ENCODE measurements at places on chromosomes 1 and 21.

GRCh38 chr1:119276558-119276957, 92.0 kb upstream of the HAO2 start:
- no peak for DNase-seq

DNA sequence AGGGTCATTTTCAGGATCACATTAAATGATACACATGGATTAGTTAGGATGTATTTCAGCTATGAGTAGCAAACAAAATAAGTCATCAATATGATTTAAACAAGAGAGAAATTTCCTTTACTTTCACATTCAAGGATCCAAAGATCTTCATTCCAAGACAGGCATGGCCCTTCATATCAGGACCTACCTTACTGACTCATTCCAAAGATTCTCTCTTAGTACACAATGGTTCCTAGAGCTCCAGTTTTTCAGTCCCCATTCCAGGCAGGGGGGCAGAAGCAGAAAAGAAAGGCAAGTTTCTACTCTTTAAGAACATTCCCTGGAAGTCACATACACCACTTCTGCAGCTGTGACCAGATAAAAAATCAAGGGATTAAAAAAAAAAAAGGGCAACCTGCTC, 23.7 kb downstream of the RGS2 start:
- DNase-seq = no peak

- DNase-seq = no peak
Measured at GRCh38 chr1:62208970-62209369, 14.3 kb downstream of the L1TD1 start.

DNA sequence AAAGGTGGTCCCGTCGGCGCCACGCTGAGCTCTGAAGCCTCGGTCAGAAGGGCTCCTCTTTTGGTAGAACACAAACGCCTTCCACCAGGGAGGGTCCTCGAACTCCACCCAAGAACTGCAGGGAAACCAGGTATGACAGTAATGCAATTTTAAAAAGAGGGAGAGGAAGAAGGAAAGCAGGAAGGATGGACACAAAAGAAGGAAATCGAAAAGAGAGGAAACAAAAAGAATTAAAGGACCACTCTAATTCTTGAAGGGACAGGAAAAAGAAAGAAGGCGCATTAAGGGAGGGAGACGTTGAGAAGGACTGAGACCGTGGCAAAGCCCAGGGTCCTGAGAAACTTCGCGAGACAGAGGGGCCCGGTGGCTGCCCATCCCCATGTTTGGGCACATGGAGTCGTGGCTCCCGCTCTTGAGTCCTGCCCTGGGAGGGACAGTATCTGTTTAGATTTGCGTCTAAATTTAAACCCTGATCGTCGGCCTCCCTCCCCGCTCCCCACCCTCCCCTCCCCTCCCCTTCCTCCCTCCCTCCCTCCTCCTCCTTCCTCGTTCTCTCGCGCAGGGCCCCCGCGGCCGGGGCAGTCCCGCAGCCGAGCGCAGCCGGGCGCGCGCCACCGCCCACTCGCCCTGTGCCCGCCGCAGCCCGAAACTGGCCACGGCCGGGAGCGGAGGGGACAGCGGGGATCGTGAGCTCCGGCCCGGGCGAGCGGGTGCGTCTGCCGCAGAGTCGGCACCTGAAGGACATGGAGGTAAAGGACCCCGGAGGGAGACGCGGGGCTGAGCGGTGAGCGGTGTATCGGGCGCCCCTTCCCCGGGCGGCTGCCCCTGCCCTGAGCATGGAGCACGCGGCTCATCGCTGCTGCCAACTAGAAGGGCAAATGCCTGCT, at the start of gene RCSD1:
Gene RCSD1, plus strand, starts transcription at position 552 of the 887 bp plus-strand sequence. Its CDS starts 192 bp downstream, at position 744.
- DNase-seq = no peak

- DNase-seq = no peak
Measured at GRCh38 chr1:113692342-113692741, 66.9 kb downstream of the PHTF1 start.

- DNase-seq = no peak
Measured at GRCh38 chr1:154157520-154158306, 2.8 kb upstream of the NUP210L start.

DNA sequence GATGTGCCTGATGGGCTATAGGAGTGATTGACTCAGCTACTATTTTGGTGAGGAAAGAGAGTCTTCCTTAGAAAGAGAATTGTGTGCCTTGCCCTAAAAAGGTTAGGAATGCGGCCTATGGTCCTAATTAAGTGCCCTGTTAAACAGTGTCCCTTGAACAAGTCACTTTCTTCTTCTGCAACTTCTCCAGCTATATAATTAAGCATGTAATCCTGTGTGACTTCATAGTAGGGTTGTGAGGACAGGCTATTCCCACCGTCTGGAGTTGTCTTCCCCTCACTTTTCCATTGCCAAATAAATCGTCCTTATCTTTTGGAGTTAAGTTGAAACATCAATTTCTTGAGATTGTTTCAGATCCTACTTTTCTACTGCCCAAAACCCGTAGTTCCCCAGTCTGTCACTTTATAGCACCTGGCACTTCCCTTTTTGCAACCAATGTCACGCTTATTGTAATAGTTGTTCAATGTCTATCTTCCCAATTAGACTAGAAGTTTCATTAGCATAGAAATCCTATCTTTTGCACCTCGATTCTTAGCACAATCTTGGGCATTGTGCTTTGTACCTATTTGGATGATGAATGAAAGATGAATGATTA, 27.6 kb upstream of the SLC16A1 start:
- no peak for DNase-seq

- no peak for DNase-seq
Measured at GRCh38 chr1:219808790-219809189, 119.6 kb downstream of the SLC30A10 start.

- DNase-seq = no peak
Measured at GRCh38 chr1:149963358-149963757, 26.7 kb upstream of the MTMR11 start.

DNA sequence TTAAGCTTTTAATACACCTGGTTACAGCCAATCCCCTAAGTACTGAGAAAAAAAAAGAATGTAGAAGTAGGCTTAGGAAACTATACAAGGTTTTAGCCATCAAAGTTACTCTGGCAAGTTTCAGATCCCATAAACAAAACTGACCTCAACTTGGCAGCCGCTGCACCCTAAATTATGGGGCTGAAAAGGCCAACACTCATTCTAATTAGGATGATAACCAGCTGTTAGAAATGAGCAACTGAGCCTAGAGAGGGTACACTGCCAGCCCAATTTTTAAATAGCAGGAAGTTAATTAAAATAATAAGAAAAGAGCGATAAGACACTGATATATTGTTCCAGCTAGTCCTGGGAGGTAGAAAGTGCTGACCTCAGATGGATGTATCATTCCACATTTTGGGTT, 105.7 kb upstream of the VAV3 start:
- no peak for DNase-seq

- DNase-seq = no peak
Measured at GRCh38 chr1:24255226-24255625, 63.9 kb upstream of the GRHL3 start.

- DNase-seq = no peak
Measured at GRCh38 chr1:24886241-24886640, 43.8 kb downstream of the RUNX3 start.

- DNase-seq = no peak
Measured at GRCh38 chr1:194014014-194014413, 827.6 kb upstream of the B3GALT2 start.

- DNase-seq = no peak
Measured at GRCh38 chr1:29123053-29123886, 433 bp downstream of the TMEM200B start.

DNA sequence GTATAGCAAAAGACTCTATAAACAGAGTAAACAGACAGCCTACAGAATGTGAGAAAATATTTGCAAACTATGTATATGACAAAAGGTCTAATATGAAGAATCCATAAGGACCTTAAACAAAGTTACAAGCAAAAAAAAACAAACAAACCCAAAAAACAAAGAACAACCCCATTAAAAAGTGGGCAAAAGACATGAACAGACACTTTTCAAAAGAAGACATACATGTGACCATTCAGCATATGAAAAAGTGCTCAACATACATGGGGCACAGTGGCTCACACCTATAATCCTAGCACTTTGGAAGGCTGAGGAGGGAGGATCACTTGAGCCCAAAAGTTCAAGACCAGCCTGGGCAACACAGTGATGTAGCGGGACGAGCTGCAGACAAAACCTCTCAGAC, 17.9 kb upstream of the OR2B11 start:
- no peak for DNase-seq

DNA sequence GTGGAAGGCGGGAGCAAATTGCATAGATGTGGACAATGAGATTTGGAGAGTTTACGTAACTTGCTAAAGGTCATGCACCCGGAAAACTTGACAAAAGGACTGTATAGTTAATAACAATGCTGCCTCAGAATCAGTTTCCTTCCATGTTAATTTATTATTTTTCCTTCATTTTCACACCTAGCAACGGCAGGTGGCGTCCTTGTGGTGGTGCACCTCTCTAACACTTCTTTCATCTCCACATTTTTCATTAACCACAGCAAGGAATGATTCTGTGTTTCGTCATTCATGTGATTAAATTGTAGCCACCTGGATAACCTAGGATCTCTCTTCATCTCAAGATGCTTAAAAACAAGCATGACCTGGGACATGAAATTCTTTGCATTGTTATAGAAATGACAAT, 2133.0 kb downstream of the NCAM2 start:
- DNase-seq = peak; percentile 6

- no peak for DNase-seq
Measured at GRCh38 chr1:203547147-203547546, 53.2 kb downstream of the OPTC start.

GRCh38 chr1:89536555-89537341, 12.1 kb downstream of the LRRC8B start:
- DNase-seq = no peak

DNA sequence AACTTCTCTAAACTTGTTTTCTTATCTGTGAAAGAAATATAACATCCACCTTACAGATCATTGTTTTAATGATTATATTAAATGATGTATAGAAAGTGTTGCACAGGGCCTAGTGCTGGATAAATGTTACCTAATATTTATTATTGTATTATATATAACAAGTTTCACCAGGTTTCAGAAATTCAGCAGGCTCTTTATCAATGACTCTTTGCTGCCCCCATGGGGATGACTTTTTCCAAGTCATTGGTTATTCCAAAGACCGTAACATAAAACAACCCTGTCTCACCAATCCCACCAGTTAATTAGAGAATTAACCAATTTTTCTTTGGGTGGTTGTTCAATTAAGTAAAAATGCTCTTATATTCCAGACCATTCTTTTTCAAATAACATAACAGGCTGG, 7.3 kb upstream of the DEDD start:
- DNase-seq = peak; percentile 55

DNA sequence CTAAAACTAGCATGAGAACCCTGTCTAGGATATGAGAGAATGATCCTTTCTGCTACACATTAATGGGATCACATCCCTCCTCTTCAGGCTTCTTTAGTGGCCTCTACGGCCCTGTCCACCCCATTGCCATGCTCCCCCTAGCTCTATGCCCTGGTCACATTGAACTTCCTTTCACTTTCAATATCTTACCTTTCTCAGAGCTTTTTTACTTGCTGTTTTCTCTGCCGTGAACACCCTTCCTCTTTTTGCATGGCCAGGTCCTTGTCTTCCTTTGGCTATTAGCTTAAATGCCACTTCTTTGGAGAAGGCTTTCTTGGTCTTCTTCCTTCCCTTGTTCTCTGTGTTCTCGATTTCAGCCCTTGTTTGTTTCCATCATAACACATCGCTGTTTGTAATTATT, 97.4 kb downstream of the GIPC2 start:
- no peak for DNase-seq

GRCh38 chr1:198281911-198282310, 125.1 kb downstream of the NEK7 start:
- no peak for DNase-seq

GRCh38 chr1:230786385-230786753, 39.2 kb downstream of the CAPN9 start:
- DNase-seq = no peak

DNA sequence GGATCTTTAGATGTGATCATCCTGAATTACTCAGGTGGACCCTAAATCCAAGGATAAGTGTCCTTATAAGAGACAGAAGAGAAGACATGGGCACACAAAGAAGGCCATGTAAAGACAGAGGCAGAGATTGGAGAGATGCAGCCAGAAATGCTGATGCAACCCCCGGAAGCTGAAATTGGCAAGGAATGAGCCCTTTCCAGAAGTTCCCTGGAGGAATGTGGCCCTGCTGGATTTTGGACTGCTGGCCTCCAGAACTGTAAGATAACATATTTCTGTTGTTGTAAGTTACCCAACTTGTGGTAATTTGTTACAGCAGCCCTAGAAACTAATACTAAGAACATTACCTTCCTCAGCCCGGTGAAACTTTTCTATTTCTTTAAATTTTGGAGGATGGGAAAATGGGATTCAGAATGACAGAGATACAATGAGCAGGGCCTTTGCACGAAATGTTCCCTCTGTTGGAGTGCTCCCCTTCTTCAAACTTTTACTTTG, 11.2 kb upstream of the PLPP3 start:
- no peak for DNase-seq

GRCh38 chr1:106515375-106515774, 541.1 kb upstream of the PRMT6 start:
- DNase-seq = no peak

- DNase-seq = no peak
Measured at GRCh38 chr1:115302390-115302961, 35.6 kb downstream of the NGF start.

- DNase-seq = no peak
Measured at GRCh38 chr1:27536010-27536757, 46.2 kb upstream of the WASF2 start.

GRCh38 chr1:50289495-50289894, 133.7 kb downstream of the DMRTA2 start:
- no peak for DNase-seq

- no peak for DNase-seq
Measured at GRCh38 chr1:193613041-193613440, 426.6 kb upstream of the B3GALT2 start.

- no peak for DNase-seq
Measured at GRCh38 chr21:33969581-33969980, 54.0 kb upstream of the ATP5PO start.

All from HEK293T (cell line).